Psoas muscle (tissue), 8 donors: ENCODE measurements at places on chromosomes 3 and 15.

DNA sequence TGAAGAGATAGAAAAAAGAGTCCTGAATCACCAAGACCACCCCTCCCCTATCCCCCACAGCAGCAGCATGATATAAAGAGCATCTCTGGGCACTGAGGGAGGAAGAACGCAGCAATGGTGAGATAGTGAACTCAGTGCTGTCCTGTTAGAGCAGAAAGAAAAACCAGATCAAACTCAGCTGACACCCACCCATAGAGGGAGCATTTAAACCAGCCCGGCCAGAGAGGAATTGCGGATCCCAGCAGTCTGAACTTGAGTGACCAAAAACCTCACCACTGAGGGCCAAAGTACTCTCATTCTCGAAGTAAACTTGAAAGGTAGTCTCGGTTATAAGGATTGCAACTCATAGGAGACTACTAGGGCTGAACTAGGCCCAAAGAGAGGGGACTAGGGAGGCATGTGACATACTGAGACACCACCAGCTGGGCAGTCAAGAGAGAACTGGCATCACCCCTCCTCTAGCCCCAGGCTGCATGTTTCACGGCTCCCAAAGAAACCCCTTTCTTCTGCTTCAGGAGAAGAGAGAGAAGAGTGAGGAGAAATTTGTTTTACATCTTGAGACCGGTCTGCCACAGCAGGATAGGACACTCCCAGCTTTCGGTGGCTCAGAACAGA lies 39.2 kb upstream of the TGFBR2 start:
- no peak for DNase-seq

- DNase-seq = no peak
Observed at GRCh38 chr15:52383100-52383588, 87.5 kb upstream of the MYO5C start.

- DNase-seq = no peak
Observed at GRCh38 chr15:89072277-89072869, 15.9 kb upstream of the ABHD2 start.

DNA sequence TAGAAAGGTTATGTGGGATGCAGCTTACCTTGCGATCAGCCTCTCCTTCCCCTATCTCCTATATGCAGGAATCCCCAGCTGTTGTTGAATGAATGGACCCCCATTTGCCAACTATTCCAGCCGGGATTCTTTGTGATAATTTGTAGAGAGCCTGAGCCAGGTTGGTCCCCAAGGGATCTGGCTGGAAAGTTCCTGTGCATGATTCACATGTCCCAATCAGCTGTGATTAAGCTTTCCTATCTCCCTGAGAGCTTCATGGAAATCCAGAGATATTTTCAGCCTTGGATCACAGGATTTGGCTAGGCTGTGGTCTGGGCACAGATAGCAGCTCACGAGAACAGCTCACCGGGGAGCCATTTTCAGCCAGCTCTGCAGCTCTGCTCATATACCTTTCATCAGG lies 76.7 kb downstream of the ARNT2 start:
- DNase-seq = peak; percentile 67

DNA sequence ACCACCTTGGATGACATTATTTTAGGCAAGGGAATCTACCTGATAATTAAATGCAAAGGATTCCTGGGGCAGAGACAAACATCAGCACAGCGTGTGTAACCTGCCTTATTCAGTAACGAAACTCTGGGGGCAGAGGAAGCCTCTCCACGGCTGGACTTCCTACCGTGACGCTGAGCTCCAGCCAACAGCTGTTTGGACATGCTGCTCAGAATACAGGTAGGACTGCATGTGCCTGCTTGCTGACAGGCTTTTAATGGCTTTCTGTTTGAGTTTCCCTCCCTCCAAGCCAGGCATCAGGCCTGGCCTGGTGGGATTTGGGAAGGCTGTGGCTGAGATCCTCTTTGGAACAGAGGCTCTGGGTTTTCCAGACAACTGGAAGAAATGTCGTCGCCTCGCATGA lies 150.6 kb downstream of the ADAMTS17 start:
- no peak for DNase-seq

GRCh38 chr3:36542186-36542585 lies 161.9 kb downstream of the STAC start:
- no peak for DNase-seq

- DNase-seq = no peak
Observed at GRCh38 chr3:181955566-181955965, 243.8 kb downstream of the SOX2 start.

GRCh38 chr15:66780973-66781718 lies 79.1 kb downstream of the SMAD6 start:
- DNase-seq = peak; percentile 39

DNA sequence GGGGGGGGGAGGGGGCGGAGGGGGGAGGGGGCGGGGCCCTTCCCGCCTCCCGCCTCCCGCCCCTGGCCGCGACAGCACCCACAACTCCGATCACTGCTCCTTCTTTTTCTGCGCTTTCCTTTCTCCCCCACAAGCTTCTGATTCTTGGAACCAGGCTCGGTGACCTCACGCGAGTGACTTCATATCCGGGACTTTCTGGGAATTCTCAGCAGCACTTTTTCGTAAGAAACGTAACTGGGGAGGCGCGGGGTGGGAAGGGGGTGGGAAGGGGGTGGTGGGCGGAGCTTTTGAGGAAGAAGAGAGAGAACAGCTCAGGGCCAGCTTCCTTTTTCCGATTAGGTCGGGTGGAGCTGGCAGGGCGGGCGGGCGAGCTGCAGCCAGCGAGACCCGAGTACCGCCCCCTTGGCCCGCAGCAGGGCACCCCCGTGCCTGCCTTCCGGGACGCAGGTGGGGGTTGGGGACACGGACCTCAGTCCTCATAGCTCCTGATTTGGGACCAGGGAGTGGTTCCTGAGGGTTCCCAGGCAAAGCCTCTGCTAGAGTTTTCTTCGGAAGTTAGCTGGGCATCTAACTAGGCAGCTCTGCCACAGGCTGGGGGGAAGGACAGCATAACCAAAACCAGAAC lies 14.6 kb downstream of the XIRP1 start:
- peak; percentile 89 for DNase-seq

DNA sequence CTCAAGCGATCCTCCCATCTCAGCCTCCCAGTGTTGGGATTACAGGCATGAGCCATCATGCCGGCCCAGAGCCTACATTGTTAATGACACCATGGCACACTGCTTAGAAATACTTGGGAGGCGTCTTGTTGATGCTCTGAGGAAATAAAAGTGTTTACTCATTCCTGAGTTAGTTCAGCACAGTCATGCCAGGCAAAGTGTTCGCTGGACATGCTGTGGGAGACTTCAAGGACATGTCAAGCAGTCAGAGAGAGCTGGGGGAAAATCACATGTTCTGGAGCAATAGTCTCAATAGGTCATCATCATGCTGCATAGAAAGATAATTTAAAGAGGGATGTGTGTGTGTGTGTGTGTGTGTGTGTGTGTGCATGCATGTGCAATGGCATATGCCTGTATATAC lies 37.5 kb downstream of the TTC23 start:
- no peak for DNase-seq

- DNase-seq = no peak
Observed at GRCh38 chr3:46348823-46349482, 5.0 kb upstream of the CCR2 start.

DNA sequence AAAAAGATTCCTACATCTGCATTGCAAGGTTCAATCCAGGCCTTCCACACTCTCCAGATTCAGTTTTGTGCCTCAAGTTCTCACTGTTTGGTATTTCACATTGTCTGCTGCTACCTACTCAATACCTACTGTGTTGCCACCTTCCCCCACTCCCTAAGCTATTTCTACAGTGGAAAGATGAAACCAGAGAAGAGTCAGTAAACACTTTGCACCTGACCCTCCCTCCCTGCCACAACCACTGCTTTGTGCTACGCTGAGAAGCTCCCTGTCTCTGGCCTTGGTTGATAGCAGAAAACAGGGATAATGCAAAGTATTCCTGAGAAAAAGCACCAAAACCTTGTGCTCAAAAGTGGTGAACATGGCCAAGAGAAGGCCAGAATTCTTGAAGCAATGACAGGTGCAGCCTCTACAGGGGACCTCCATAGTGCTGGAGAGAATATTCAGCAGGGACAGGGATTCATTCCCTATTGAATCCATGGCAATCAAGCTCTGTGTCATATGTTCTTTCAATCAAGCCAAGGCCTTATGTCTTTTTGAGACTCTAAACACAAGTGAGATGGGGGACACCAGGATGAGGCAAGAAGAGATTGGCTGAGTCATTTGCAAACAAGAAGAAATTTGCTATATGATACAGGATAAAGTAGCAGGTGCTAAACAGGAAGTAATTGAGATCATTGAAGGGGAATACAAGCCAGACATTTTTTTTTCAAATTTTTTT lies 83.5 kb upstream of the LIPC start:
- no peak for DNase-seq

DNA sequence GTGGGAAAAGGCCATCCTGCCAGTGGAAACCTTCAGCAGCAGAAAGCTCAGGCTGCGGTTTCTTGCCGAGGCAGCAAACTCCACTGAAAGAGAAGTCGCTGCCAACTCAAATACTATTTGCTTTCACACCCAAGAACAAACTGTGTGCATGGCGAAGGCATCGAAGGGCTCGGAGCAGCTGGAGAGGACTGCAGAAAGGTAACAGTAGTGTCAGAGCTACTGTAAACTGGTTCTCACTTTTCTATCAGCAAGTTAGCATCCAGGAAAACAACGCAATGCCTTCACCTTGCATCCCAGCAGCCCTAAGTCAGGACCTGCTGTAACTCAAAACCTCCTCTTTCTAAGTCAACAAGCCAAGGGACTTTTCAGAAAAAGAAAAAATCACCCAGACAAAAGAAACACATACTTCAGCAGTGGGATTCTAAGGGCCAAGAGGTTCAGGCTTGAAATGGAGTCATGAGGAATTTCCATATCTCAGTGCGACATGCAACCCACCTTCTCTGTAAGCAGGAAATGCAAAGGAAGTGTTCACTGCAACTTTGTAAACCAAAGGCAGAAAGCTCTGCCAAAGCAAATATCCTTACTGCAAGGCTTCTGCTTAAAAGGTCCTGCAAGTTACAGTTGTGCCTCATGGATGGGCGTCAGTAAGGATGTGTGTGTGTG lies 193.5 kb downstream of the FOXP1 start:
- peak; percentile 55 for DNase-seq

DNA sequence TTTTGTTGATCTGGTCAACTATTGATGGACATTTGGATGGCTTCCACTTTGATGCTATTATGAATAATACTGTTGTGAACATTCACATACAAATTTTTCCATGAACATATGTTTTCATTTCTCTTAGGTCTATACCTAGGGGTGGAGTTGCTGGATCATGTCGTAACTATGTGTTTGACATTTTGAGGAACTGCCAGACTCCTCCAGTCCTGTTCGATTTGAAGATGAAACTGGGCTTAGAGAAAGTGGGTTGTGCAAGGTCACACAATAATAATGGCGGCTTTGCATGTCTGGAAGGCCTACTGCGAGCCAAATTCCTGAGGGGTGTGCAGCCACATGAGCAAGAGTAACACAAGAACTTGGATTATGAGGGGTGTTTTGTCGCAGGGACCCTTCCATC lies 2.6 kb downstream of the TSEN2 start:
- DNase-seq = no peak

- DNase-seq = no peak
Observed at GRCh38 chr3:178485756-178486155, 50.5 kb upstream of the KCNMB2 start.

DNA sequence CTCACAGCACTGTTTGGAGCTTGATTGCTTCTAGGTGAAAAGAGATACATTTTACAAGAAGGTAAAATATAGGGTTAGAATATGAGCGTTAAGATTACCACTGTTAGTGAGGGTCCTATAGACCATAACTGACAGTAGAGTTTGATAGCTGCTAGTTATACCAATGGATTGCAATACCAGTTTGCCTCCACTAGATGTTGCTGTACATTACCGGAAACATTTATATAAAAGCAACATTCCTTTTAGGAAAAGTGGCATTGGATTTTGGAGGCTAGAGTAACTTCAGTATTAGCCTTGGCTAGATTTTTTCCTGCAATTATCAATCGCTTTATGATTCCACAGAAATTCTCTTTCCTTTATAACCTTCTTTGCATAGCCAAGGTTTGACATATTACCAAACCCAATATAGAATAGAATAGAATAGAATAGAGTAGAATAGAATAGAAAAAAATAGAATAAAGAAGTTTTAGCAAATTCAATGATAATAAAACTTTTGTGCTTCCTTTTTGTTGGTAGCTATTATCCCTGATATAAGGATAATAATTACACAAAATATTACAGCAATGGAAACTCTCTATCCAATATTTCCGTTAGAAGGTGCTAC lies 1093.6 kb upstream of the ALCAM start:
- DNase-seq = no peak

- DNase-seq = no peak
Observed at GRCh38 chr15:65816441-65816840, 24.3 kb upstream of the DENND4A start.

DNA sequence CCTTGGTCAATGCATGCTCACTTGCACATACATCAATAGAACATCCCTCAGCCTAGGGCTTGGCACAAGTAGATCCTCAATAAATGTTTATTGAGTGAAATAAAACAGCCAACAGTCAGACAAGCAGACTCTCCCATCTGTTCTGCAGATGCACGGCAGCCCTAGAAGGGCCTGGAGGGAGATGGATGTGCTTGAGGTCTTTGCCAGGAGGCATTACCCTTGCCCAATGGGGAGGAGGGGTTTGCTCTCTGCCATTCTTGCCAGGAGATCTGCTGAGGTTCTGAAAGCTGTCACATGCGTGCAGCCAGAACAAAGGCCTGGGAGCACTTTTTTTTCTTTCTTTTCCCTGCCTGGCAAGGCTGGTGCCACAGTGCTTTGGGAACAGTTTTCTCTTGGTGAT lies 349.3 kb upstream of the THRB start:
- DNase-seq = no peak

- peak; percentile 49 for DNase-seq
Observed at GRCh38 chr3:152574461-152575079, 260.4 kb upstream of the P2RY1 start.

DNA sequence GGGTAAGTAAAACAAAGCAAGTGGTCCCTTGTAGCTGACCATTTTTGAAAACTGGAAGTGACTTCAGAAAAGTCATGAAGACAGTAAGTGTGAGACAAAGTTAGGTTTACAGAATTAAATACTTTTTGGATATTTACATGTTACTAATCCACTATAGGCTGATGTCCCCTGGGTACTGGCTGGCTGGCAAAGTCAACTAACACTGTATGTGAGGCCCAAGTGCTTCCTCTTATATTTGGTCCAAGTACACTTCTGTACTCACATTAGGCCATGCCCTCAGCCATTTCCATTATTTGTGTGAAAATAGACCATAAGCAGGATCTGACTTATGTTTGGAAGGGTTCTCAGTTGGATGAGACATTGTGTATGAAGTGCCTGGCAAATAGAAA lies 5.5 kb upstream of the LEKR1 start:
- no peak for DNase-seq

DNA sequence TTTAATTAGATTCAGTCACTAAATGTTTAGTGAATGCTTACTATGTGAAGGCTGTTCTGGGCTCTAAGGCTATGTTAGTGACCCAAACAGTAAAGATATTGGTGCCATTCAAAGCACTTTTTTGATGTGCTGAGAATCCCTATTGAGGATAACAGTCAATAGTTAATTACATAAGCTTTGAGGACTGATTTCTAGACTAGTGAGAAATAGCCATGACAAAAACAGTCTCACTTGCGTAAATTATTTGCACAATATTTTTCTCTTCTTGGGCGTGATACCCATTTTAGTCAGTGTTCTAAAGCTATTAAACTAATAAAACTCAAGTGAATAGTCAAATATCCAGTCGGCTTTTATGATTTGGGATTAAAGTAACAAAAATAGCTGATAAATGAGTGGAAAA lies 74.6 kb downstream of the UBE2E2 start:
- no peak for DNase-seq
